ENCODE measurements at places on chromosomes 7 and 10. TPM values are rescaled to one million over a fixed set of nuclear protein-coding genes. Genes with fewer than 3 reads are reported as not detected.
A peak's percentile ranks its signal among the peaks of the same experiment; 100 is the strongest.

GRCh38 chr10:131660427-131660826, 240.4 kb upstream of the PPP2R2D start:
- no peak for DNase-seq

DNA sequence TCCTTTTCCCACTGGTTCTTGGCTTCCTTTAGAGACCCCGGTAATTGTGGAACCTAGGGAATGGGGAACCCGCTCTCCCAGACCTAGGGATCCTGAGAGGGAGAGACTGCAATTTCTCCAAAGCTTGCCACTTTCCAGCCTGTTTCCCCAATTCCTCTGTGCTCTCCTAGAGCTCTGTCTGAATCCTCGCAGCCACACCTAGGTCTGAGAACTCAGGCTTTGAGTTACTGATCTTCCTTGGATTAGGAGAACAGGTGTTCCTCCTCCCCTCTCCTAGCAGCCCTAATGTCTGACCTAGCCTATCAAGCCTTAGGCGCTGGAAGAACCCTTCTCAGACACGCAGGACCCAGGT, 20.0 kb downstream of the WNT8B start:
- DNase-seq = no peak

DNA sequence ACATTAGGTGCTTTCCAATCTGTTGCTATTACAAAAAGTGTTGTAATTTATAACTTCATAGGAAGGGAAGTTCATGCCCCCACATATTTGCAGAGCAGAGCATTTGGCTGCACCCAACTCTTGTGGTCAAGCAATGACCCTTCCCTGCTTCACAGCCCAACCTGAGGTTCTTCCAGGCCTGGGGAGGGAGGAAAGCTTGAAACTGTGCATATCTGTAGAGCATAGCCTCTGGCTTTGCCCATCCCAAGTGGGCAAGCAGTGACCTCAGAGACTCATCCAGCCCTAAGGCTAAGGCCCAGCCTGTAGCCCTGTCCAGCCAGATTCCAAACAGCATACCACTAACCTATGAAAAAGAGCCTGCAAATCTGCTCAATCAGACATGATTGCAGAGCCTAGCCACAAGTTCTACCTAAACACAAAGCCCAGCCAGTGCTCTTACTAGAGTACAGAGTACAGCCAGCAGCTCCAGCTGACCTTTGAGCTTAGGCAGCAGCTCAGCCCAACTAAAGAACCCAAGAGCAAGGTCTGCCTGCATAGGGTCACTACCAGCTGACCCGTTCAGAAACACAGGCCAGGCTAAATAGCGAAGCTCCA, 14.4 kb upstream of the GSTK1 start:
- no peak for DNase-seq

- no peak for DNase-seq
These were observed 44.8 kb downstream of the CAMK2B start for GRCh38 chr7:44280636-44280992.

DNA sequence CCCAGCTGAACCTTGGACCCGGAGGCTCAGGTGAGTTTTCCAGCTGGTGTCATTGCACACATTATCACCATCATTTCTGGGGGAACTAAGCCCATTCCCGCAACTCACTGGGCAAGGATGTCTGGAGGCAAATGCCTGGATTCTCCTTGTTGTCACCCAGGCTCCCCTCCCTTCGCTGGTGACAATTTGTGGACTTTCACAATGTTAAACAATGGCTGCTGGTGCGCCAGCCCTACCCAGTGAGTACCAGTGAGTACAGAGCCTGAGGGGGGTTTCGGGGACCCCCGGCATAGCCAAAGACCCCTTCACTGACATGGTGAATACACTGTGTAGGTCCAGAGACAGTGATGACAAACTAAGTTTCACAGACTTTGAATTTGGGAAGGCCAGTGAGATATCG, 189.2 kb downstream of the ADARB2 start:
- DNase-seq = no peak

GRCh38 chr10:102233997-102234396, 7.3 kb downstream of the PITX3 start:
- DNase-seq = no peak

GRCh38 chr10:63767138-63767801, 246.1 kb downstream of the REEP3 start:
- DNase-seq = peak; percentile 29

DNA sequence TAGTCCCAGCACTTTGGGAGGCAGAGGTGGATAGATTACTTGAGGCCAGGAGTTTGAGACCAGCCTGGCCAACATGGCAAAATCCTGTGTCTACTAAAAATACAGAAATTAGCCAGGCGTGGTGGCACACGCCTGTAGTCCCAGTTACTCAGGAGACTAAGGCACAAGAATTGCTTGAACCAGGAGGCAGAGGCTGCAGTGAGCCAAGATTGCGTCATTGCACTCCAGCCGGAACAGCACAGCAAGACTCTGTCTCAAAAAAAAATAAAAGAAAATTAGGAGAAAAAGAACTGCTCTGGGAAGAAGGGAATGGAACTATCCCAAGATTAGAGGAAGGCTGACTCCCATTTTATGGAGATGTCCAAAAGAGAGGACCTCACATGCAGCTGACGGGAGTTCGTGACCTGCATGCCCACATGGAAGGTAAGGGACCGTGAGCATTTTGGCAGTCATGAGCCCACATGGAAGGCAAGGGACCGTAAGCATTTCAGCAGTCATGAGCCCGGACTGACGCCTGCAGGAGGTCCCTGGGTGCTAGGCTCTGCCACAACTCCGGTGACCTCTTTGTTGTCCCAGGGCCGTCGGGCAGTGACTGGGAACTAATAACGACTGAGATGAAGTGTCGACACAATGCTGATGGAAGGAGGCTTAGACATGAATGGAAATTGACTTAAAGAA, 18.6 kb upstream of the GTPBP4 start:
- no peak for DNase-seq

DNA sequence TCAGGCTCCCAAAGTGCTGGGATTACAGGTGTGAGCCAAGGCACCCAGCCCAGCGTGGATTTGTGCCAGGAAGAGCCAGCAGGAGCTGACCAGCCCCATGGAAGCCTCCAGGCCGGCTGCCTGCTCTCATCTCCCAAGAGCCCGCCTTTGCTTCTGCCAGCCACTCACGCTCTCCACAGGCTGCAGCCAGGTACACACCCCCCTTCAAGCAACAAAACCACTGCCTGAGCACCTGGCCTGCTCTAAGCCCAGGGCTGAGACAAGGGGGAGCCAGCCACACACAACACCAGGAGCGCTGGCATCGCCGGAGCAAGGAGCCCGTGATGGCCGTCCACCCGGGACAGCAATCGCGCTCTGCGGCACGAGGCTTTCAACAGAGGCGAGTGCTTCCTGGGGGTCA, 34.5 kb downstream of the MAD1L1 start:
- DNase-seq = no peak

DNA sequence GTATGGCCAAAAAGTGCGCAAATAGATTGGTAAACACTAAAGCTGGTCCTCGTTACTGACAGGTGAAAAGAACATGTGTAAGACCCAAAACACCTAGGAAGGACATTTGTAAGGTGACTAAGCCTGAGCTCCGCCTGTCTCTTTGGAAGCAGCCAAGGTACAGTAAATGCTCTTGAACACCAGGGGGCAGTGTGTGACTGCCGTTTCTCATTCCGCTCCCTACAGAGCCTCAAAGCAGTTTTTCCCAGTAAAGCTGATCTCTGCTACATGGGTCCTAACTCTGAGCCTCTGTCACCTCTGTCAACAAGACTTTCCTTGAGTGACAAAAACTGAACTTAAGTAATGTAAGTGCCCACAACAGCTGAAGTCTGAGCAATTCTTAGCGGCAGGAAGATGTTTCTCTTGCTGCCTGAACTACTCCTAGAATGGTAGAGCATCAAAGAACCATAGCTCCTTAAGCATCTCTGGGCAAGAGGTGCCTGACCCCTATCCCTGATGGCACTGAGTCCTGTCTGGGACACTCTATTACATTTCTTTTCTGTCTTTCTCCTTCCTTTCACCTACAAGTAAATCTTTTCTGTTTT, 238.0 kb upstream of the INHBA start:
- DNase-seq = peak; percentile 79

GRCh38 chr7:106657085-106657991, 3.6 kb downstream of the CCDC71L start:
- DNase-seq = peak; percentile 54

DNA sequence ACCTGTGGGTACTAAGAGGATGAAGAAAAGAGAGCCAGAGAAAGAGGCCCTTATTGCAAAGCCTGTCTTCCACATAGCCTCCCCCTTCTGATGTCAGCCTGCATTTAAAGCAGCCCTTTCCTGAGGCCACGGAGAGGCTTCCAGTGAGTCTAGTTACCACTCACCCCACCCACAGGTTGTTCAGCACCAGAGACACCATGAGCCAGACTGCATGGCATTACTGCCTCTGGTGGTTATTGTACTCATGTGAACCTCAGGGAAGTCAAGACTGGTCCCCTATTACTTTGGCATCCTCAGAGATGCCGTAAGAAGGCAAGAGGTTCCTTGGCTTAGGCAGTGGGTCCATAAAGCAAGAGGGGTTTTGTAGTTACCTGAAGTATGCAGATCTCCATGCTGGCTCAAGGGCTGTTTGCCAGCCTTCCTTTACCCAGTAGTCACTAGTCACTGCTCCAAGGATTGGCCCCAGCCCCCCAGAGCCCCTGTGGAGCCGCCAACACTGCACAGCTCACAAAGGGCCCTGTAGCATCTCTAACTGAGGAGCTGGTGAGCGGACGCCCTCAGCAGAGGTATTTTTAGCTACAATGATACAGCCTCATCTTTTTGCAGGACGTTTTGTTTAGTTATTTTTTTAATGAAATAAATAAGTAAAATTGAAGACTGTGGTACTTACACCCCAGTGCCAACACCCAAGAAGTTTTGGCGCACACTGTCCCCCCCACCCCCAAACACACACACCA, 20.7 kb downstream of the LRRC4 start:
- DNase-seq = no peak

GRCh38 chr7:157667731-157668130, 330.9 kb downstream of the DNAJB6 start:
- DNase-seq = no peak

- no peak for DNase-seq
These were observed 138.2 kb downstream of the RPS24 start for GRCh38 chr10:78171633-78172400.

DNA sequence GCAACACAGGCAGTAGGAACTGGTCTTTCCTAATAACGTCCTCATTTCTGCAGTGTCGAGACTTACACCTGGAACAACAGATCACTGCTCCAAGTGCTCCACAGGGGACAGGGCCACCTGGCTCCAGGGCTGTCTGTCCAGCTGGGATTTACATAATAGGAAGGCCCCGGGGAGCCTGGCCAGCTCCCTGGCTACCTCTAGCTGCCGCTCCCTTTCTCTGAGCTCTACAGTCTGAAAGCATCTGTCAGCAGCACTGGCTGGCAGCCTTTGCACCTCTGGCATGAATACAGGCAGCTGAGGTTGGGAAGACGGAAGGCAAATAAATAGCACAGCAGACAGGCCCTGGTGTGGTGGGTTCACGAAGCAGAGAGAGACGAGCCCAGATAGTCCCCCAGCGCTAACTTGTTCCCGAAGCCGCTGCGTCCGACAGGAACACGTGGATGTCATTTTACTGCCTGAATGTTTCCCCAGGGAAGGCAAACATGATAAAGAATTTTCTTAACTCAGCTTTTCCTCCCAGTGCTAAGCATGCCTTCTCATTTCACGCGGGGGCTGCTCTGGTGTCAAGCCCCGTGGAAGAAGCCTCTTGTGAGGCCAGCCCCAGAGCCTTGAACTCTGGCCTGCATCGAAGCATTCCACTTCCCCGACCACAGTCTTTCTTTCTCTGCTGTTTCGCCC, 105.4 kb downstream of the ITIH5 start:
- DNase-seq = no peak

DNA sequence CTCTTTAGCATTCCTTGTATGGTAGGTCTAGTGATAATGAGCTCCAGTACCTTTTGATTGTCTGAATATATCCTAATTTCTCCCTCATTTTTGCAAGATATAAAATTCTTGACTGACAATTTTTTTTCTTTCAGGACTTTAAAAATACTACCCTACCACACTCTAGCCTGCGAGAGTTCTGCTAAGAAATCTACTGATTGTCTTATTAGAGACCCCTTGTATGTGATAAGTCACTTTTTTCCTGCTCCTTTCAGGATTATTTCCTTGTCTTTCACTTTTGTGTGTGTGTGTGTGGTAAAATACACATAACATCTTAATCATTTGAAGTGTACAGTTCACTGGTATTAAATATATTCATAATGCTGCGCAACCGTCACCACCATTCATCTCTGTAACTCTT, 68.7 kb upstream of the PPP1R9A start:
- DNase-seq = no peak

- DNase-seq = no peak
These were observed 65.8 kb downstream of the SLC13A1 start for GRCh38 chr7:123133924-123134323.

- DNase-seq = no peak
These were observed 21.9 kb upstream of the CREB3L2 start for GRCh38 chr7:138023618-138024342.

DNA sequence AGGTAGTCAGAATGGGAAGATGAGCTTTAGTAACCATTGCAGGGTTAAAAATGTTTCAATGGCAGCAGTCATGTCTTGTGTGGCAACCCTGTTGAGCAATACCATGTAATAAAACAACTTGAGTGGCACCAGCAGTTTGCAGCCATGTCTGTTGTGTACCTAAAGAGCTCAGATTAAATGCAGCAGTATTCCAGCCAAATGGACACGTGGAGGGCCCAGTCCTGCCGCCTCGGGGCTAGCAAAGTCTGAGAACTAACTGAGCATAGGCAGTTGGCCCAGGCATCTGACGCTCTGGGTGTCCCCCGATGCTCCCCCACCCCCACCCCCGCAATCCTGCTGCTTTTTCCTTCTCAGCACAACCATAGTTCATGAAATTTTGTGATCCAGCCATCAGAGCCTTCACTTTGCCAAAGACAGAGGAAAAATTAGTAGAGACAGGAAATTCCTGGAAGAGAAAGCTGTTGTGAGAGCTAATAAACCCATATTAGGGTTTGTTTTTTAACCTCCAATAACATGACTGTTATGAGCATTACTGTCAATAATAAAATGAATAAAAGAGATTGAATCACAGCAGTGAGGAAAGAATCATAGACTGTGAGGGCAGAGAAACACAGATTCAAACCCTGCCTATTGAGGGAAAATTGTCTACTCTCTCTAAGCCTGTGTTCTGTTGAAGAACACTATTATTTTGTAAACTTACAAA, 220.6 kb upstream of the RHOBTB1 start:
- no peak for DNase-seq

PPP1R3C gene
- total RNA-seq = 61.7 TPM

ANLN gene
- total RNA-seq = 209 TPM

PNLIPRP2 gene
- not detected for total RNA-seq

SLC39A12 gene
- not detected for total RNA-seq

HOXA11 gene
- not detected for total RNA-seq

CFTR gene
- total RNA-seq = under 0.01 TPM

GSTO2 gene
- total RNA-seq = 2.3 TPM

CHAT gene
- not detected for total RNA-seq

OGDHL gene
- total RNA-seq = 0.18 TPM

ABCC2 gene
- total RNA-seq = 0.36 TPM

CXCL12 gene
- total RNA-seq = 15.8 TPM

PRSS1 gene
- total RNA-seq = not detected

GJD4 gene
- not detected for total RNA-seq

PLCE1 gene
- total RNA-seq = 4.5 TPM

TFR2 gene
- under 0.01 TPM for total RNA-seq

CDHR1 gene
- total RNA-seq = not detected

VSTM4 gene
- total RNA-seq = 2.5 TPM
